ENCODE measurements at places on chromosomes 4 and X. TPM values are rescaled to one million over a fixed set of nuclear protein-coding genes. Genes with fewer than 3 reads are reported as not detected.

DNA sequence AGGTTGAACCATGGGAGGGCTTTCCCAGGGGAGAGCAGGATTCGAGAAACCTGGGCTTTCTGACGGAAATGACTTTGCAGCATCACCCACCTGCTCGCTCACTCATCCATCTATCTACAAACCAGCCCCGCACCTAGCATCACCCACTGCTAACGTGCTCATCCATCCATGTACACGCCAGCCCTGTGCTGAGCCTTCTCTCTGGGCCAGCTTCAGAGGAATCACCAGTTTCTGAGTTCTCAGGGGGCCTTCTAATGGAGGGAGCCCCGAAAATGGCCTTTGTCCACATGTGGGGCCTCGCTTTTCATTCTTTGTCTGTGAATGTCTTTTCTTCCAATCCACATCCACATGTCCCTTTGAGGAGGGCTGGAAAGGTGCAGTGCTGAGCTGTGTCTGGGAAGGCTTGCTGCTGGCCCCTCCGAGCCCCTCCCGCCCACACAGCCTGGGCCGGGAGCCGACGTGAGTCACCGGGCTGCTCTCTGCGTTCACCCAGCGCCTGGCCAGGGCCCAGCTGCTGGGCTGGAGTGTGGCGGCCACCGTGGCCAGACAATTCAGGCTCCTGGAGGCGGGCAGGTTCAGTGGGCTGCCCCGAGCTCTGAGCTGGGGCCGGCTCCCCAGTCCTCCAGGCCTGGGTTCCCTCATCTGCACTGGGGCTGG, 14.7 kb downstream of the SORCS2 start:
- no peak for DNase-seq

GAGE12F gene
- total RNA-seq, result not detected

DNA sequence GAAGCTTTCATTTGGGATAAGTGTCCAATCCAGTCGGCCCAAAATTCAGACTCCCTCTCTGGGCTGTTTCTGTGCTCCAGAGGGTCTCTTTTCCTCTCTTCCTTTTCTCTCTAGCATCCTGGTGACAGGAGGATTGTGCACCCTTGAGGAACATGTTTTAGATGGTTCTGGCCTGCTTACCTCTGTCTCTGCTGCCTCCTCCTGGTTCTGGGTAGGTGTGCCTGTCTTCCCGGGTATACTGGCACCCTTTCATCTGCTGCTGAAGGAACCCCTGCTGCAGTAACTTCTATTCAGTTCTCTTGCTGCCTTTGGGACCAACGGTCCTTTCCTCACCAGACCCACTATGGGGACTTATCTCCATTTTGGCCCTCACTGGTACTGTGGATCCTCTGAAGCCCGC, 53.2 kb downstream of the HMGB2 start:
- no peak for DNase-seq

- DNase-seq, result no peak
Observed at GRCh38 chrX:78643874-78644273, 15.3 kb downstream of the RTL3 start.

DNA sequence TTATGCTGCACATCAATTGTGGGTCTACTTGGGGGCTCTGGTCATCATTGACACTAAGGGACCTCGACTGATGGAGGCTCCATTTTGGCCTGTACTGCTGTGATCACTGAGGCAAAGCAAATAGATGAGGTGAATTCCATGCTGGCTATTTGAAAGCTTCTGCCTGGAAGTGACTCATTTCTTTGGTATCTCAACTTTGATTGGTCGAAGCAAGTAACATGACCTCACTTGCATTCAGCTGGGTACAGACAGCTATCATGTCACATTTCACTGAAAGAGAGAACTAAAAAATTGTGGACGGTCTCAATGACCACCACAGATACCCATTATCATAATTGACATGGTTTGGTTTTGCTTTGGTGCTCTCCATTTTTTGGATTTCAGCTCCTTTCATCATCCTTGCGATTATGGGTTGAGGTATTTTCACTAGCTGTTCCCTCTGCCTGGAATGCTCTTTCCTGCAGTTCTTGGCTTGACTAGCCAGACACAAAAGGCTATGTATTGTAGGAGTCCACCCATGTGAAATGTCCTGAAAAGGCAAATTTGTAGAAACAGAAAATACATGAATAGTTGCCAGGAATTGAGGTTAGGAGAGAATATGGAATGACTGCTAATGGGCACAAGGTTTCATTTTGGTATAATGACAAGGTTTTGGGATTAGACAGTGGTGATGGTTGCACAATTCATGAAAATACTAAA, 369.2 kb upstream of the LCORL start:
- no peak for DNase-seq

MGST2 gene
- 17.0 TPM for total RNA-seq

GRCh38 chr4:109972786-109973528, 60.3 kb downstream of the EGF start:
- no peak for DNase-seq

GRCh38 chr4:94084155-94084554, 123.5 kb upstream of the SMARCAD1 start:
- no peak for DNase-seq

ITGB1BP2 gene
- 2.2 TPM for total RNA-seq

- no peak for DNase-seq
Observed at GRCh38 chrX:70720721-70721120, 187.8 kb downstream of the TEX11 start.

GRCh38 chr4:83231620-83232076, 53.0 kb downstream of the COQ2 start:
- DNase-seq, result no peak

DNA sequence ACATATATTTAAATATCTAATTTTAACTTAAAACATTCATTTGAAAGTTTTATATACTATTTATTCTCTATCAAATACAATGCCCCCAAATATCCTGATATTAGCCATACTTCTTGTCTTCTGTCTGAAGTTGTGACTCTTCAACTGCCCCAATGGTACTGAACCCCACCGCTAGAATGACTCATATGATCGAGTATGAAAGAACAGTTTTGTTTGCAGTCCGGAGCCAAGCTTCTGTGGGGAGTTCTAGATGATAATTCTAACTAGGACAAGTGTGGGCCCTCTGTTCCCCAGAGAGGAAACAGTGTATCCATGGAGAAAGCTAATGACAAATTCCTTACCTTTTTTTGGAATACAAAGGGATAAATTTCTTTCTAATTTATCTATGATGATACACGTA, 24.7 kb upstream of the CT47A1 start:
- no peak for DNase-seq

DNA sequence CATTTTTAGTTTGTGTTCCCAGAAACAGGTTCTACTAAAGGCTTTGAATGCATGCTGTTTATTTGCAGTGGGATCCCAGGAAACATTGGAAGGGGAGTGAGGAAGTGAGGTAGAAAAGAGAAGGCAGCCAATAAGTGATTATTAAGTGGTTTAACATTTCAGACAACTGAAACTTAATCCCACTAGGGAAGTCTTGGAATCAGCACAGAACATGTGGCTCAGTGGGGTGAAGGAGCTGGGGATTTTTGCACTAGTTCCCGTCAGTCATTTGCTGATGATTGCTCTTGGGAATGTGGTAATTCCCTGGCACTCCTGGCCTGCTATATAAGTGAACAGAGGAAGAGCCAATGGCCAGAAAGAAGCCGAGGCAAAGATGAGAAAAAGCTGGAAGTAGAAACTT, 1053.0 kb upstream of the IGFBP7 start:
- no peak for DNase-seq

- DNase-seq, result no peak
Observed at GRCh38 chr4:141240671-141241070, 20.0 kb downstream of the ZNF330 start.

MMRN1 gene
- total RNA-seq, result 2.0 TPM

- no peak for DNase-seq
Observed at GRCh38 chr4:146506272-146506671, 15.5 kb downstream of the SLC10A7 start.

- DNase-seq, result no peak
Observed at GRCh38 chr4:10091531-10092181, 24.9 kb downstream of the WDR1 start.

SPANXA2 gene
- not detected for total RNA-seq

DNA sequence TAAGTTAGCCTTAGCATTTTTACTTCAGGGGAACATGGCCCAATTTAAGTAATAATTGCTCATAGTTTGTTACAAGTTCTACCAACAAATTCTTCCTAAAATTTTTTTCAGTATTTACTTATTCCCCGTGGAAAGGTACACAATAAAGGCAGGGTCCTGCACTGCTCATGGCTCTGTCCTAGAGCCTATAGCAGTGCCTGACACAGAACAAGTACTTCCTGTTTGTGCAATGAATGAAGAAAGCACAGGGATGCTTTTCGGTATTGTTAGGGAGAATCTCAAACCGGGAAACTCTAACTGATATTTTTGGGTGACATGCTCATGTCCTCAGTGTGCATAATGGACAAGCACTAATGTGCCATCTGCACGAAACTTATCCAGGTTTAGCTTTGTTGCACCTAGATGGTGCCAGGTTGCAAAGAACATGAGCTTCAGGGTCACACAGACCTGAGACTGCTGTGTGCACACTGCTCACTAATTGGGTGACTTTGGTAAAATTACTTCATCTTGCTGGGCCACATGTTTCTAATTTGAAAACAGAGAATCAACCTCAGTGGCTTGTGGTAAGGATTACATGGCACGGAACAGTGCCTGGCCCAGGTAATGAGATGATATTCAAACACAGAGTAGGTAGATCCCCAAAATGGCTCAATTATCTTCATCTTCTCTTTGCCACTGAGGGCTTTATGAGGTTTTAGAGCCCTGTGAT, 175.8 kb upstream of the NPY2R start:
- no peak for DNase-seq

DNA sequence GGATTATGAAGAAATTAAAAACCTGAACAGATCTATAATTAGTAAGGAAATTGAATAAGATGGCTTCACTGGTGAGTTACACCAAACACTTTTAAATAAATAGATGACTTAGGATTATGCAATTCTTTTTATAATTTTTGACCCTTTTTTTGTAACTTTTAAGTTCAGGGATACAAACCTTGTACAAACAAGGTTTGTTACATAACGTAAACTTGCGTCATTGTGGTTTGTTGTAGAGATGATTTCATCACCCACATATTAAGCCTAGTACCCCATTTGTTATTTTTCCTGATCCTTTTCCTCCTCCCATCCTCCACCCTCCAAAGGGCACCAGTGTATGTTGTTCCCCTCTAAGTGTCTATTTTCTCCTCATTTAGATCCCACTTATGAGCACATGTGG, 75.7 kb downstream of the CPEB2 start:
- DNase-seq, result no peak

GRCh38 chrX:46788902-46789301, 30.0 kb upstream of the SLC9A7 start:
- DNase-seq, result no peak

DNA sequence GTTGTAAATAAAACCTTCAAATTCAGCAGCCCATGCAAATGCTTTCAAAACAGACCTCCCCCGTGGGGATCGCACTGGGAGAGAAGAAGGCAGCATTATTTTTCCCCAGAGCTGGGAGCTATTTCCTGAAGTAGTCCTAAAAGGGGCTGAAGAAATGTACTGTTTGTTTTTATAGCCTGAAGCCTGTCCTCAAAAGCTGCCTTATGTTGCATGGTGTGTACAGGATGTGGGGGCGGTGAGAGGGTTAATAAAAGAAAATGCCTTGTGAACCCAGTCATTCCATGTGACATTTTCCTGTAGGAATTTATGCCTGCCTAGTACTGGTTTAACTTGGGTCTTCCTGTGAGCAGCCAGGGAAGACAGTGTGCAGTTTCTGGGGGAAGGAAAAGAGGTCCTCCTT, 144.1 kb downstream of the SOWAHB start:
- DNase-seq, result no peak

PAPSS1 gene
- 21.3 TPM for total RNA-seq

N4BP2 gene
- 16.4 TPM for total RNA-seq

GRCh38 chrX:83916525-83916924, 55.6 kb downstream of the CYLC1 start:
- no peak for DNase-seq

- no peak for DNase-seq
Observed at GRCh38 chrX:17542123-17542522, 167.1 kb downstream of the NHS start.

- DNase-seq, result no peak
Observed at GRCh38 chr4:75306506-75306905, 207.7 kb downstream of the RCHY1 start.

DNA sequence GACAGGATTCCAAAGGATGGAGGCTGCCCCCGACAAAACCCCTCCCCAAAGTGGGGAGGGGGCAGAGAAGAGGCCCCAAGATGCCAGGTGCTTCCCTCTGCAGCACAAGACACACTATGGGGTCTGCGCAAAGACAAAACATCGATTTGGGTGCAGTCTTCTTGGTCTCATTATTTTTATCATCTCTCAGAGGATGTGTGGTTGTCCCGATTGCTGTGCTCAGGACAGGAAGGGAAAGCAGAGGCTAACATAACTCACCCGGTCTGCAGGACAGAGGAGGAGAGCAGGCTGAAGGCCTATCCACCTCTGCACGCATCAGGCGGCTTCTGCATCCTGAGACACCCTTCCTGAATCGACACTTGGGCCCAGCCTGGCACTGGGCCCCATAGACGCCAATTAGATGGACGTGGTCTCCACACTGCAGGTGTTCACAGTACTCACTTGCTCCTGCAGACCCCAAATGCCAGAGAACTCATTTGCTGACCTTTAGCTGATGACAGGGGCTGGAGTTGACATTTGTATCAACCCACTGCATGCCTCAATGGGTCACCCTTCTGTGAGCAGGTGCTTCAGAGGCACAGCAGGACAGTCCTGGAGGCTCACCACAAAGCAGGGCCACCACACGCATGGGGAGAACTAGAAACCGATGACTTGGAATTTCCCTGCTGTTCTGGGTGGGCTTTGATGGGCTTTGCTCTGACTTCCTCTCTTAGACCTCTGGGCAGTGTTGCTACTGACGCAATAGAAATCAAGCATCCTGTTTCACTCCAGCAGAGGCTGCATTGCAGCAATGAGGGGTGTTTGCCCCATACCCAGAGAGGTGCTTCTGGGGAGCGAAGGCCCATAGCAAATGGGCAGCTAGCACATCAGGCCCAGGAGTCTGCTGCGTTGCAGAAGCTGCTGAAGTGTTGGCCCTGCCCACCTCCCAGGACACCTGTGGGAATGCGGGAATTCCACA, 96.3 kb upstream of the ENPP6 start:
- DNase-seq, result peak; percentile 34

DNA sequence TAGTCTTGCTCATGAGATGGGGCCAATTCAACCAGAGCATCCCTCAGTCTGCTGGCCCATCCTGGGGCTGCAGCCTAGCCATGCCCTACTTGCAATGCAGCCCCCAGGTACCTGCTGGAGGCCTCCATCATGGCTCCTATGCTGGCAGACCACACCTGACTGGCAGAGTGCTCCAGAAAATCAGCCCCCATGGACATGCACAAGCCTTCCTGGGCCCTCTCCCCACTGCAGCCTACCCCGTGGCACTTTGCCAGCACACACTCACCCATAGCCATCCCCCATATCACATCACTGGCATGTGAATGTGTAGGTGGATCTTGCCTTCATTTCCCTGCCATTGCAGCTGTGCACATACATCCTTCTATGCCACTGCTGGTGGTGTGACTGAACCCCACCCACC, 381.8 kb downstream of the UBE2NL start:
- no peak for DNase-seq

GRCh38 chr4:160319868-160320260, 1217.0 kb downstream of the RAPGEF2 start:
- DNase-seq, result no peak

- no peak for DNase-seq
Observed at GRCh38 chrX:110924871-110925270, 129.3 kb upstream of the CHRDL1 start.

HMGB2 gene
- total RNA-seq, result 151 TPM
